ENCODE measurements at places on chromosomes 7 and 10.

GRCh38 chr10:49322371-49323170, 23.6 kb downstream of the C10orf71 start:
- no peak for DNase-seq

DNA sequence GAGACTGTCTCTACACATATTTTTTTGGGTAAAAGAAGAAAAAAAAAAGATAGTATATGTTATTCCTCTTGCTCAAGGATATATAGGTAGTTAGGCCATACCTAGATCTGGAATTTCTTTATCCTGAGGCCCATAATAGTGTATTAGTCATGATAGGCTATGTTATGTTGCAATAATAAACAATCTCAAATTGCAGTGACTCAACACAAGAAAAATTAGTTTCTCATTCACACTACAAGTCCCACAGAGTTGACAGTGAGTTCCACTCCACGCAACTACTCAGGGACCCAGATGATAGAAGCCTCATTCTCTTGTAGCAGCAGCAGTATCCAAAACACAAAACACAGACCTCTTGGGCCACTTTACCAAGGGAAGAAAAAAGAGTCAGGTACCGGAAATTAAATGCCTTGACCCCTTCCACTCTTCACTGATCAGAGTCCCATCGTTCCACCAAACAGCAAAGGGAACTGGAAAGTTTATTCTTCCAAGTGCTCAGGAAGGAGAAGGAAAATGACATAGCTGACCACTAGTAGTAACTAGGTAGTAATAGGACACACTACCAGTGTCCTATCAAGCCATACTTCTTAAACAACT, 7.4 kb upstream of the C10orf67 start:
- peak; percentile 63 for DNase-seq

- DNase-seq, result no peak
These were observed 95.2 kb upstream of the PTER start for GRCh38 chr10:16341637-16342036.

DNA sequence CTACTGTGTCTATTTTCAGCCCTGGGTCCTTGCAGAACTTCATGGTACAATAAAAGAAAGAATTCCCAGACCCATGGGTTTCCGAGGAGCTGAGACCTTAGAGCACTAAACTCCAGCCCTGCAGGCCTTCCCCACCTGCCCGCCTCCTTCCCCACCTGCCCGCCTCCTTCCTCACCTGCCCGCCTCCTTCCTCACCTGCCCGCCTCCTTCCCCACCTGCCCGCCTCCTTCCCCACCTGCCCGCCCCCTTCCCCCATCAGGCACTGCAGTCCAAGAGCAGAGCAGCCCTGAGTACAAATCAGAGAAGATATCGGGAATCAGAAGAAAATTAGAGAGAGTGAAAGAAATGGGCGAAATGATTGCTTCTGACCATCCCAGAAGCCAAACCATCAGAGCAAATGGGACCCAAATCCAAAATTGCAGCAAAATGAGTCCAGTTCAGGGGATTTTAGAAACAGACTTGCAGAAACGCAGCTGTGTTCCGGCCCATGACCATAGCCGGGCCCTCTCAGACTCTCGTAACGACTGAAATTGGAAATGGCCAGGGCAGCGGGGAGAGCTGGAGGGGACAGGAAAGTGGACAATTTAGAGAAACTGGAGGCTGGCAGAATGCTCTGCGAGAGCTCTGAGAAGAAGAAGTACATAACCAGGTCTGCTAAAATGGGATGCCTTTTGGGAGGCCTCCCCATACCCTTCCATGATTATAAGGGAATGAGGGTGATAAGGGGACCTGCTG, 568.4 kb downstream of the TCERG1L start:
- no peak for DNase-seq

- DNase-seq, result no peak
These were observed 492.4 kb downstream of the GRID1 start for GRCh38 chr10:85874208-85874607.
